Vein endothelial cell (primary cell): ENCODE measurements at places on chromosomes 3 and 15. TPM values are rescaled to one million over a fixed set of nuclear protein-coding genes. Genes with fewer than 3 reads are reported as not detected.

The CHL1 gene
- total RNA-seq, result not detected in 2 replicates

The NOX5 gene
- 0.33 TPM in 1 of 2 replicates, not detected in the other for total RNA-seq

The ANKRD63 gene
- not detected in 2 replicates for total RNA-seq

The P3H2 gene
- 13.4 and 16.0 TPM in 2 replicates for total RNA-seq

The POLQ gene
- 2.3 and 5.3 TPM in 2 replicates for total RNA-seq
